Fibroblast of skin of scalp (primary cell): ENCODE measurements at places on chromosomes 2 and 18.

DNA sequence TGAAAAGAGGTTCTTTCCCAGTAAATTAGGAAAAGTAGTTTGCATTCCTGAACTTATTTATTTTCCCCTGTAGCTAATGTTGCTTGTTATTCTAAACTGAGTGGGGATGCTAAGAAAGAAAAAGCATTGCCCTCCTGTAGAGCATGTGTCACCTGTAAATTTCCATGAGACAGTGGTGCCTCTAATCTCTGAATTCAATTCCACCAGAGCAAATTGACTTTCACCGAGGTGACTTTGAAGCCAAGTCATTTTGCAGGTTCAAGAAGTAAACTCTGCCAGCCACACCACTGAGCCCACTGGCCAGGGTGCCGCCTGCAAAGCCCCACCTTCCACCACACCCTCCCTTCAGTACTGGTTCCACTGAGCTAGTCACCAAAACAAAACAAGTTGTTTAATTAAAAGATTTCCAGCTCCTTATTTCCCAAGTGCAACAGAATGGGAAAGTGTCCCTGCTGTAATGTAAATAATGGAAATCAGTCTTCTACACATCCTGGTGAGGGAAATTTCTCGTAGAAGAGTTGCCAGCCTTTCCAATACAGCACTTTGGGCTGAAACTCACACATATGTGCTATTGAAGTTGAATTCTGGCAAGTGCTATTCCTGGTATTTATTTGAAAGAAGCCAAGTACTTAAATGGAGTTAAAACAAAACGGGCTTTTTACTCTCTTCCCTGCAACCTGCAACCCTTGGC lies 254.8 kb downstream of the RNF152 start:
- no peak for DNase-seq

- DNase-seq = no peak
Observed at GRCh38 chr2:186433040-186433439, 53.0 kb upstream of the ZC3H15 start.

DNA sequence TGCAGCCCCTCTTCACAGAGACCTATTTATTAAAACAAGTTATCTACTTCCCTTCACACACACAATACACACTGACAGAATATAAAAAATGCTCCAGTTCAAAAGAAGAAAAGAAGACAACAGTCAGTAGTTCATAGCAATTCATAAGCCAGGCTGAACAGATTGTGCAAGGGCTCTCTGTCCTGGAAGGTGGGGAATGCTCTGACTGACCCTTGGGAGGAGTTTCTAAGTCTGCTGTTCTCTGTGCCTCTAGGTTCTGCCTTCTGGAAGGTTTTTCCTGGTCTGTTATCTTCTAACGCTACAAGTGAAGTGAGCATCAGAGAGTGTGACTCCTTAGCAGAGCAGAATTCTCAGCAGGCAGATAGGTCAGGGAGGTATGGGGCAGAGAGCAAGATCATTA lies 35.7 kb downstream of the SP3 start:
- no peak for DNase-seq

- peak; percentile 24 for DNase-seq
Observed at GRCh38 chr2:172813314-172813888, 77.8 kb downstream of the RAPGEF4 start.

GRCh38 chr2:139218181-139218580 lies 438.0 kb upstream of the NXPH2 start:
- peak; percentile 2 for DNase-seq

DNA sequence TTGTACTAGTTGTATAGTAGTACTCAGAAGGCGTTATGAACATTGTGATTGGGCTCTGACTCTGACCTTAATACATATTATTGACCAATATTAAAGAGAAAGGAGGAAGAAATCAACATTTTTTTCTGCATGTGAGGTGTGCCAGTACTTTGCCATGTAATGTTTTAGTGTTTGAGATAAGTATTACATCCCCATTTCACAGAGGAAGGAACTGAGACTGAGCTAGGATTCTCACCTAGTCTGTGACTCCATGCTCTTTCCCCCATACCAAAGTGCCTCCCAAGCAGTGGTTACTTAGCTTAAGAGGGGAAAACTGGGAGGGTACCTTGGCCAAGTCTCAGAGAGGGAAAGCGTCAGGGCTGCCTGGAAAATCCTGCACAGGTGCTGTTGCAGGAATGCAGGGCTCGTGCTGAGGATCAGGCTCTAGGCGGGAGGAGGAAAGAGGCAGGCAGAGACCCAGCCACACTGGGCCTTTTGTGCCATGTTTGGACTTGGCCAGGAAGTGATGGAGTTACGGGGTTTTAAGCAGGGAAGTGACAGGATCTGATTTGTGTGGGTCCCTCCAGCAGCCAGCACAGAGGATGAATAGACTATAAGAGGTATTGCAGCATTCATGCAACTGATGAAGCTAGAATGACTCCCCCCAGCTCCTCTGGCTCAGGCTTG lies 1.7 kb downstream of the PNKD start:
- no peak for DNase-seq

DNA sequence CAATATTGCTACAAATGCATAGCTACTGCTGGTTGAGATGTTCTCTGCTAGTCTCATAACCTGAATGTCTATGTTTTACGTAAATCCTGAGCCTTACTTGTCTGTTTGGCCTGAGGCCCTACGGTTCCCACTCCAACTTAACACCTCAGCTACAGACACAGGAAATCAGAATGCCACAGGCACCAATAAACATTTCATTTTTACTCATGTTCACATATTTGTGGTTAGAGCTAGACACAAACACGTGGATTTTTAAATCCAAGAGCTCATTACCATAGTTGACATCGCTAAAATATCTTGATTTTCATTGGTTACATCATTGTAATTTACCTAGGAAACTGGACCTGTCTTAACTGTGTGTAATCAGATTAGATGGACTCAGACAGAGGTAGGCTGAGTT lies 263.8 kb upstream of the CDH19 start:
- peak; percentile 4 for DNase-seq

DNA sequence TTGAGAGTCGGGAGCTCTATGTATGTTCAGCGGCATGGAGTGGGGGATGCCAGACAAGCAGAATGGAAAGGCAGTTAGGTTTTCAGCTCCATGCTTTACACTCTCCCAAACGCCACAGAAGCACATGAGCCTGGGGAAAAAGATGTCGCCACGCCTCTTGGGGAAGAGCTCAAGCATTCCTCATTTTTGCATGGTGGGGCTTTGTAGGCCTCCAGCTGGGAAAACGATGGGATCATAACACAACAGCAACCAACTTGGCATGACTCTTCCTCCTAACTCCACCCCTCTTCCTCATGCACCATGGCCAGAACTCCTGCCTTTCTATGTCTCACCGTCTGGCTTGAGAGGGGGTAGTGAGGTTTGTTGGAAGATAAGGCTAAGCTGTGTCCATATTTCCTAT lies 102.6 kb downstream of the PAX3 start:
- DNase-seq = peak; percentile 12

- peak; percentile 33 for DNase-seq
Observed at GRCh38 chr2:96163768-96164429, 18.7 kb upstream of the DUSP2 start.

GRCh38 chr18:23056315-23056714 lies 79.0 kb upstream of the CABLES1 start:
- DNase-seq = no peak

GRCh38 chr2:11766016-11766415 lies 19.6 kb downstream of the LPIN1 start:
- DNase-seq = no peak

- DNase-seq = peak; percentile 74
Observed at GRCh38 chr2:145652571-145653545, 1132.9 kb upstream of the ZEB2 start.
